ENCODE measurements at places on chromosomes 5 and 9.

DNA sequence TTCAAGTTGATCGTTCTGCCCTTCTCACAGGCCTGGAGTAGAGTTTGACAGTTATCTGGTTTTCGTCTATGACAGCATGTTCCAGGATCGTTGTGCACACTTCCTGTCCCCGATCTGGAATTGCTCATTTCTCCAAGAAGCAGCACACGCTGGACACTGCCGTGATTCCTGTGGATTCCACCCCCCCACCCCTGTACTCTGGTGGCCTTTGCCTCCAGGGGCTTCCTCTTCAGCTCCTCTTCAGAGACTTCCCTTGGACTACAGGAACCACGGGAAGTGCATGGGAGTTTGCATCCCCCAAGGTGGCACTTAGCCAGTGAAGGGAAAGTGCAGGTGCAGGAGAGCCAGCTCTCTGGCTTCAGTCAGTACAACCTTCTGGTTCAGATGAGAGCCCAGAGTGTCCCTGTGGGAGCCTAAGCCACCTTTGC, 160.7 kb downstream of the CACNA1B start:
- no peak for DNase-seq

DNA sequence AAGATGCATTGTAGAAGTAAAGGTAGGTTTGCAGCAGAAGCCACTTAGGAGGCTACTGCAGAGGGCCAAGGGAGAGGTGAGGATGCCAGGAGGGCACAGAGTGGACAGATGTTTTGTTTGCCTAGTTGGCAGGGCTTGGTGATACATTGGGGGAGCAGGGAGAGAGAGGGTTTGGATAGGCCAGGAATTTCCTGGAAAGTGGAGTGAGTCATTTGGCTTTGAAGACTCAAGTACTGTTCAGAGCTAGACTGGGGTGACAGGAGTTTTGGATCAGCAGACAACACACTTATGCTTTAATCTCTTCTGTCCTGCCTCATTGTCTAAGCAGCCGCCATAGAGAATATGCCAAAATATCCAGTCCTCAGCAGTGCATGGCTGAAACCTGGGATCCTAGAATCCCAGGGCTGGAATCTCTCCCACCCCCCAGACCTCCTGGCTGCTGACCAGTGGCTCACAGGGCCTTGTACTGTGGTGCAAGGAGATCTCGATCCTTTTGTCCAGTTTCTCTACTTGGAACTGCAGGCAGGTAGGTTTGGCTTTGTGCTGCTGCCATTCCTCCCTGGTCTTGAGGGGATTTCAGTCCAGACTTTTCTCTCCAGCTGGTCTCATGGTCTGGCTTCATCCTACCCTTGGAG, 11.0 kb downstream of the TMEM268 start:
- no peak for DNase-seq

DNA sequence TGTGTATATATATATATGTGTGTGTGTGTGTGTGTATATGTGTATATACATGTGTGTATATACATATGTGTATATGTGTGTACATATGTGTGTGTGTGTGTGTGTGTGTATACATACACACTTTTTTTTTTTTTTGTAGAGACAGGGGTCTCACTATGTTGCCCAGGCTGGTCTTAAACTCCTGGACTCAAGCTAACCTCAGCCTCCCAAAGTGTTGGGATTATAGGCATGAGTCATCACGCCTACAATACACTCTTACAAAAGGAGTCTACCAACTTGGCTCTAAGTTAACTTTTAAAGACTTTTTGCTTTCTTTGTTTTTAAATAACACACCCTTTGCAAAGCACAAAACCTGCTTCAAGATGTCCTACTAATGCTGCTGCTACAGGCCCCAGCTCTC, 2.1 kb downstream of the C9orf78 start:
- DNase-seq, result no peak

GRCh38 chr9:89382026-89382986, 64.0 kb downstream of the SECISBP2 start:
- DNase-seq, result no peak

- no peak for DNase-seq
Observed at GRCh38 chr5:148951612-148952011, 111.2 kb downstream of the SH3TC2 start.

DNA sequence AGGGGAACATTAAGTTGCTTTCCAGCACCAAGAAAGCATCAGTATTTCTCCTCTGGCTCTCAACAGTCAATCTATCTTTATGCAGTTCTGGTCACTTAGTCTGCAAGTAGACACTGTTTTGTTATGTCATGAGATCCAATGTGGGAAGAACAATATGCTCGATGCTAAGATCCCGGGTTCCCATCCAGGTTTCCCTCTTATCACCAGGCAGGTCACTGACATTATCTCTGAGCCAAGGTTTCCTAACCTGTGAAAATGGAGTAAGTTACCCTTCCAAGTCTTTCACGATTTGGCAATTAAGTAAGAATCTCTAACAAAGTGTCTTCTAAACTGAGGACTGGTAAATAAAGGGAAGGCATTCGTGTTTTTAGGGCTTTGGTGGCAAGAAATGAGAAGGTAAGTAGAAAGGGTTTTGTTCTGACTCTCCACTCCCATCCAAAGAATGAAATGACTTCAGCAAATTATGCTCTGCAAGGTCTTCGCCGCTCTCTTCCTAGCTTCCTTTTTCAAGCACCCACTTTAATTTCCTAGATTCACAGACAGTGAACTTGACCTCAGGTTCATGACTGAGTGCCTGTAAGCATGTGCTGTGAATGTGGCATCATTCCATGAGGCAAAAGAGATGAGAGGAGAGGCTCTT, 86.4 kb downstream of the DCP2 start:
- DNase-seq, result no peak

DNA sequence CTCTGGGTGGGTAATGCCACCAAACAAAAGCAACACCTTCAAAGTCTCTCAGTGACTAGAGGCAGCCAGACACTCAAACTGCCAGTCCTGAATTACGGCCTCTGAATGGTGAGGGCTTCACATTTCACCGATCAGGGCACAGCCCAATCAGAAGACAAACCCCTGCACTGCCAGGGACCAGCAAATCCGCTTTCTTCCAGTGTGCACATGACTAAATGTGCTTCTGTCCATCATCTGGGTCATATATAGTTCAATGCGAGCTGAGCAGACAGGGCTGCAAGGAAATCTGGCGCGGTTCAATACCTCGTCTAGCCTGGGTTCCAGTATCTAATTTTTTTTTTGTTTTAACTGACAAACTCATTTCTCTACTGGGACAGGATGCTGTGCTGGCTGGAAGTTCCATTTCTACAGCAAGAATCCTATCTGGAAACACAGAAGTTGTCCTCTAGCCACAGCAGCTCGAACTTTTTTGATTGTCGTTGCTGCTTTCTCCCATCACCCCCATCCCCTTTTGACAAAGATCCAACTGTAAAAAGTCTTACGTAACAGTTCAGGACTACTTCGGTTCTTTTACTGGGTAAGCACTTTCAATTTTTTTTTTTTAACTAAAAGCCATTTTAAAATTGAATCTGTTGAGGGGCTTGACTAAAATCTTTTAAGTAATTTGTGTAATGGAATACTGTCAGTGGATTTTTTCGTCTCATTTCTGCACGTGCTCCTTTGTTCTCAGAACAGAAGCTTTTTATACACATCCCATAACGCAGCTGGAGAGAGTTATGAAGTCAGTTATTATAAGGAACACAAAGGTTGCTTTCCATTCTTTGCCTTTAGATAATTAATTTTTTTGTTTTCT, 112.7 kb downstream of the NR6A1 start:
- DNase-seq, result peak; percentile 44

DNA sequence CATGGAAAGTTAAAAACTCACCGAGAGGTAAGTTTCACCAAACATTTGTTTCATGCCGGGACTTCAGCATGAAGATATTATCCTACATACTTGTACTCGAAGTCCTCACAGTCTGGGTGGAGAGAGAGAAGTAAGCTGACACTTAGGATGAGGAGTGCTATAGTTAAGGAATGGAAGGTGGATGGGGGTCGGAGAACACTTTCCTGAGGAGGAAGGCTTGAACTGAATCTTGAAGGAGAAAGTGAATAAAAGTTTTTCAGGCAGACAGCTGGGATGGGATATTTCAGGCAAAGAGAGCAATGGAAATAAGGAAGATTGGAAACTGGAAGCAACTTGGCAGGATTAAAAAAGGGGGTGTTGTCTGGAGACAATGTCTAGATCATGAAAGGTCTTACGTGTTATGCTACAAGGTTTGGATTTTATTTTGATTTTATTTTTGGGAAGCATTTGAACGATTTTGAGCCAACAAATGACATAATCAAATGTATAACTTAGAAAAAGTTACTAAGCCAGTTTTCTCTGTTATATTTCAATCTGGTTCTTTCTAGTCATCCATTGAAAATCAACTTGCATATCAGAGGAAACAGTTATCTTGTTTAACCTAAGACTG, 167.1 kb downstream of the PAM start:
- DNase-seq, result no peak

DNA sequence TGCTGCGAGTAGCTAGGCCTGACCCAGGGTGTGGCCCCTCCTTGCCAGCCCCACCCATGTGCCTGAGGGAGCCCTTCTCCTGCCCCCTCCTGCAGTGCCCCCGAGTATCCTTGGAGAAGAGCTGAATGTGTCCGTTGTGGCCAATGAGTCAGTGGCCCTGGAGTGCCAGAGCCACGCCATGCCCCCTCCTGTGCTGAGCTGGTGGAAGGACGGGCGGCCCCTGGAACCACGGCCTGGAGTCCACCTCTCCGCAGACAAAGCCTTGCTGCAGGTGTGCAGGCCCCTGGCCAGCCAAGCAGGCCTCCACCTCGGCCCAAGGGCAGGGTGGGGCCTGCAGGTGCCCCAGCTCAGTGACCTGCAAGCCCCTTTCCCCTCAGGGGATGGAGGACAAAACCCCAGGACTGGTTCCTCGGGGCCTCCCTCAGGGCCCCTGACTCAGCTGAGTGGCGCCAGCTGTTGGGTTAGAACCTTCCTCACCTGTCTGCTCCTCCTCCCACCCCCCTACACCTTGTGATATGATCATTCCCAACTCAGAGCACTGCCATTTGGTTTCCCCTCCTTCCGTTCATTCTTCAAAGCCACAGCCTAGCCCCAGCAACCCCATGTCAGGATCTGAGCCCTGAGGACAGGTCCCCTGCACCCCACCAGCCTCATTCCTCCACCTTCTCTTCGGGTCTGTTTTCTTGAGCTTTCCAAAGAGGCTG, 80.0 kb upstream of the ASS1 start:
- no peak for DNase-seq

GRCh38 chr9:127523312-127523851, 72.1 kb downstream of the LRSAM1 start:
- no peak for DNase-seq

- DNase-seq, result no peak
Observed at GRCh38 chr9:456365-456764, 241.7 kb downstream of the DOCK8 start.

DNA sequence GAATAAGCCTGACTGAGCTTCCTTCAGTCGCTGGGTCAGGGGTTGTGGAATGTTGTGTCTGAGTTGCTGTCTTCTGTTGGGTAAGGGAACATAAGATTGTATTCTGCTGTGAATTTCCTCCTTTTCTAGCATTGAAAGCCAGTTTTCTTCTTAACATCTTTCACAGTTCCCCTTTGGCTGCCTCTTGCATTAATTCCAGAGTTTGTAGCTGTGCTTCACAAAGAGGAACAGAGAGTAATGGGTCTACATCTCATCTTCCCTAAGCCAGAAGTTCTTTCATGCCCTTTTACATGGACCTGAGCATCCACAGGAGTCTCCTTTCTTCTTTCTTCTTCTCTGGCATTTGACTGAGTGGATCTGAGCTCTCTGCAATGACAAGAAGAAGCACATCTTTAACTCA, 686.8 kb downstream of the KCTD16 start:
- no peak for DNase-seq

DNA sequence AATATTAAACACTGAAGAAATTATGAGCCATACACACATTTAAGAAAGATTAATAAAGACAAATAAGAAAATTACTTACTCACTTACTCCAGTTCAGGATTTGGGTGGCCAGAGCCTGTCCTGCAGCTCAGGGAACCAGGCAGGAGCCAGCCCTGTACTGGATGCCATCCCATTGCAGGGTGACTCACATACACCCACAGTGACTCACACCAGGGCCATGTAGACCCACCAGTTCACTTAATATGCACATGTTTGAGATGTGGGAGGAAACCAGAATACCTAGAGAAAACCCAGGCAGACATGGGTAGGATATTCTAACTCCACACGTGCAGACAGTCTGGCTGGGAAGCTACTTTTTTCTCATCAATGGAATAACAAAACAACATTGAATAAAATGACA, 49.6 kb upstream of the ADRB2 start:
- DNase-seq, result no peak
